ENCODE measurements at places on chromosomes 2 and 18.

GRCh38 chr18:6039055-6039454 lies 143.7 kb upstream of the TMEM200C start:
- DNase-seq: no peak

GRCh38 chr18:57747809-57748680 lies 55.1 kb downstream of the ATP8B1 start:
- no peak for DNase-seq

DNA sequence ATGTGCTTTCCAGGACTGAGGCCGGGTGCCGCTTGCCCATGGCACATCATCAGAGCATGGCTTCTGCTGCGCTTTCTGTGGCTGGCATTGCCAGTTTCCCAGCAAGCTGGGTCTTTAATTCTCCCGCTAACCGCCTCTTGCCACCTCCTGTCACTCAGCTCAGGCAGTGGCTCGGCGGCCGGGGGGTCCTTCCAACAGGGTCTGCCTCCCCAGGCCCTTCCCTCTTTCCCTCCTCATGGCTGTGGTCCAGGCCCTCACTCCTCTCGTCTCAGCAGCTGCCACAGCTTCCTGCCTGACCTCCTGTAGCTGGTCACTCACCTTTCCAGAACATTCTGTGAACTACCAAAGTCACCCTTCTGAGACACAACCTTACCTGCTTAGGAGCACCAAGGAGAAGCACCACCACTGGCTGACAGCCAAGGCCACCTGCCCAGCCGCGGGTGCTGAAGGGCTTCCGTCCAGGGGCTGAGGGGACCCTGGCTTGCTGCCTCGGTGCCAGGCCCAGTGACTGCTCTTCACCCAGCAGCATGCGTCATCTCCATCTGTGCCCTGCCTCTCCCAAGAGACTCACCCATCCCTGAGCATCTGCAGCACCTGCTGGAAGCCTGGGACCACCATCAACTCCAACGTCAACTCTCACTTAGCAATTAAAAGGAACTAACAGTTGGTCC lies 22.6 kb downstream of the CHMP1B start:
- DNase-seq: no peak

GRCh38 chr2:189249171-189249570 lies 69.6 kb upstream of the COL5A2 start:
- DNase-seq: no peak

DNA sequence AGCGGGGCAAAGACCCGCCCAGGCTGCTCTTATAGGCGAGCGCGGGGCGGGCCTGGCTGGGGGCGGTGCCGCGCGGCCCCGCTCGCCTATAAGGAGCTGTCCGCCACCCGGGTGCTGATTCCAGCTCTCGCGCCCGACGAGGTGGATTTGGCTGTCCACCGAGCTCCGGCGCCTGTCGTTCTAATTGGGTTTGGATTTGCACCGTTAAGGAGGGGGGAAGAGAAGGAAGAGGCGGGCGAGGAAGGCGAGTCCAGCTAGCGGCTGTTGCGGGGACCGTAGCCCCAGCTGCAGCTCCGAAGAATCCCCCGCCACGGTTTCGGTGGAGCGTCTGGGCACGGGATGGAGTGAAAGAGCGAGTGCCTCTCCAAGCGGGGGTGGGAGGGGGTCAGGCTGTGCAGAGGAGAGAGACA lies at the start of gene CNTNAP5:
Gene CNTNAP5 (plus strand): TSS at position 117 of the 410 bp plus-strand sequence. CDS start 364 bp downstream, outside the sequence.
- peak; percentile 22 for DNase-seq

GRCh38 chr2:222127660-222128059 lies 171.1 kb downstream of the PAX3 start:
- DNase-seq: no peak

GRCh38 chr18:77316641-77317040 lies 67.0 kb downstream of the GALR1 start:
- no peak for DNase-seq

- no peak for DNase-seq
Measured at GRCh38 chr2:41803361-41803760, 244.5 kb upstream of the PKDCC start.

DNA sequence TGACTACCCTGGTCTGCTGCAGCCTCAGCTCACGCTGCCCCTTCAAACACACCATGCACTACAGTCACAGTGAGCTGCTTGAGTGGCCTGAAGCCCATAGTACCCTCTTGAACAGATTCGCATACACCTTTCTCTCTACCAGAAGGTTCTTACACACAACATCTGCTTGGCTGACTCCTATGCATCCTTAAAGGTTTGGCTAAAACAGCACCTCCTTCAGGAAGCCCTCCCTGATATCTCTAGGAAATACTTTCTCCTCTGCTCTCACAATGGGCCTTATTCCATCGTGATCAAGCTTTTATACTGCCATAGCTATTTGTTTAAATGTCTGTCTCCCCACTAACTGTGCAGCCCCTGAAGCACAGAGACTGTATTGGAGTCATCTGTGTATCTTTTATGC lies 31.5 kb downstream of the TGFBRAP1 start:
- DNase-seq: no peak

- no peak for DNase-seq
Measured at GRCh38 chr18:78969574-78970315, 9.9 kb upstream of the SALL3 start.

GRCh38 chr2:47905386-47906156 lies 727 bp downstream of the FBXO11 start:
- peak; percentile 72 for DNase-seq

GRCh38 chr18:36372903-36373311 lies 75.4 kb downstream of the FHOD3 start:
- DNase-seq: no peak

GRCh38 chr18:34697233-34697632 lies 12.9 kb upstream of the DTNA start:
- no peak for DNase-seq

GRCh38 chr18:79575891-79576685 lies 103.5 kb upstream of the CTDP1 start:
- no peak for DNase-seq

- no peak for DNase-seq
Measured at GRCh38 chr18:46705521-46705920, 48.5 kb upstream of the LOXHD1 start.

DNA sequence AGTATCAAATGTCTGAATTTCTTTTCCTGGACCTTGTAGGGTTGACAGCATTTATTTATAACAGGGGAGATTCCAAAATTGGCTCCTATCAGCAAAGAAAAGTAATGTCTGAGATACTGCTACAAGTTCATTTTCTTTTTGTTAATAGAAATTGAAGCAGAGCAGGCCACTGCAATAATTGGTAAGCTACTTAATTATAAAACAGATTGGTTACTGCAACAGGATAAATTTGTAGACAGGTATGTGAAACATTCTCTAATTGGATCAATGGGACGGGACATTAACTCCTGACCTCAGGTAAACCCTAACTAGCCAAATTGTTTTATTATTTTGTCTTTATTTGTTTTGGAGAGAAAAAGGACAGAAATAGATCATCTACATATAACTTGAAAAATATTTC lies 20.5 kb downstream of the NIFK start:
- DNase-seq: no peak

DNA sequence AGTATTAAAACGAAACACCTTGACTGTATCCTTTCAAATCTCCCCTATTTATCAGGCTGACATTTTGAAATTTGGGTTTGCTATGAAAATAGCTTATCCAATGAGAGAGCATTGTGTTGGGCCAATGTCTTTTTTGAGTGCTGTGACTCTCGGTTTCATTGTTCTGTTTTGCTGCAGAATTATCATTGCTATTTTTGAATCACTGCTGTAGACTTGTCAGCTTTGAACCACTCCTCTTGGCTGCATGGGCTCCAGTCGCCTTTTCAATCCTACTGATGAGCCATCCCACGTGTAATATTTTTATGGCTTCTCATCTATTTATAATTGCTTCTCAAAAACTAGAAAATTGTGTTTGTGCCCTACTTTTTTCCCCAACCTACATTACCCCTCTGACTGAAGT lies 322.8 kb downstream of the LNPK start:
- DNase-seq: no peak

- no peak for DNase-seq
Measured at GRCh38 chr2:70891572-70892357, 43.9 kb upstream of the ATP6V1B1 start.

DNA sequence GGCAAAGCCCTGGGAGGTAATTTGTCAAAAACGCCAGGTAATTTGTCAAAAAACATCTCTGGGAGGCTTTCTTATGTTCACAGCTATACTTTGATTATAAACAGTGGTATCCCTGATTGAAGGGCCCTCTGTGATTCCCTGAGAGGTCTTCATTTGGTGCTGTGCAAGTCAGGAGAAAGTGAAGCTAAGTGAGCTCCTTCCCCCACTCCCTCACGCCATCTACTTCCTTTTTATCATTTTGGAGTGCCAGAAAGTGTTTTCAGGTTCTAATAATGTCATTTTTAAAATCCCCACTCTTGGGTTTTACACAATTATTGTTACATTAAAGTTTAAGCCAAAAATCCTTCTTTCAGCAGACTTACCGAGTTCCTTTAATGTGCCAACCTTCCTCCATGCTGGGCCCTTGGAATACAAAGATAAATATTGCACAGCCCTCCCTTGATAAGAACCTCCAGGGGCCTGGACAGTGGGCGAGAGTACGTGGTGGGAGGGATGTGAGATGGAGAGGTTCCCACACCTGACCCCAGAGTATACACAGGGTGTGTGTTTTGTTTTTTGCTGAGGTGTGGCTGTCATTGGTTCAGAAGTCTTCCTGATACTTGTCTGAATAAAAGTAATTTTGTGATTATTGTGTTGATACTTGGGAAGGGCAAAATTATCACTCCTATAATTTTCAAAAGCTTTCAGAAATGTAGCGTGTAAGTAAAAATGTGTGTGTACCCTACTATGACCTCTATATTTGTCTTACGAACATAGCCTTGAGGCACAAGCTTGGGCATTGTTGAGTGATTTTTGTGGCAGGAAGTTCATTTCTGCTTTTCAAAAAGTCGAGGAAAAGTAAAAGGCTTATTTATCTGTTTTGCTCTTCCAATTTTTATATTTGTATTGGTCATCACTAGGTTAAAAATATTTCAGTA lies 8.2 kb downstream of the MAPRE2 start:
- no peak for DNase-seq

DNA sequence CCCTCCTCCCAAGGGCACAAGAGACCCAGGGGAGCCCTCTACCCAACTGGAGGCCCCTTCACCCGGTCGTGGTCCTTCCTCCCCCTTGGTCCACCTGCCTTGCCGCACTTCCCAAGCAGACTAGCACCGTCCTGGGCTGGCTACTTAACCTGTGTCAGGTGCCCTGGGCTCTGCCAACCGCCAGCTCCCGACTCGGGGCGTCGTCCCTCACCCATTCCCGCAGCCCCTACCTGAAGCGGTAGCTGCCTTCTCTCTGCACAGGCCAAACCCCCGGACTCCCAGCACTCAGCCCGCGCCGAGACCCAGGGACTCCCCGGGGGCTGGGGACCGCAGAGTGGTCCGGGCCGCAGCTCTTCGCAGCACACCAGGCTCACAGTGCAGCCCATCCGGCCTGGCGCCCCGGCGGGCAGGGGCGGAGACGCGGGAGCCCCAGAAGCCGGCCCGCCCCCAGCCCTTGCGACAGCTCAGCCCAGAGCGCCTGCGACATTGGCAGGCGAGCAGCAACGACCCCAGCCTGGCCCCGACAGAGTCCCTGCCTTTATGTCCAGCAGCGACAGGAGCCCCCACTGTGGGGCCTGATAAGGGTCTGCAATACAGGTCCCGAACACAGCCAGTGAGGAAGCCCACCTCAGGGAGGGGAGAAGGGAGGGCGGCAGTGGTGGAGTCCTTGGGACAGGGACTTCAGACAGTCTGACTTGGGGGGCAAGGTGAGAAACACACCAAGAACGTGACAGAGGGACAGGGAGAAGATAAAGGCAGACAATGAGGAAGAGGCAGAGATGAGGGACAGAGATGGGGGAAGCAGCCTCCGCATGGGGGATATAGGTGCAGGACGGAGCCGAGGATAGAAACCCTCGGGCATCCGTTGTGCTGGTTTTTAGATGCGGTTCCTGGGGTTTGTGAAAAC lies 31.0 kb upstream of the TNS1 start:
- DNase-seq: no peak

All from HAP-1 (cell line).